ENCODE measurements at places on chromosomes 13 and 19.

- DNase-seq: peak; percentile 25
These were observed 1552.2 kb downstream of the PCDH9 start for GRCh38 chr13:65677906-65678305.

GRCh38 chr13:46184277-46184699, 2.3 kb upstream of the LCP1 start:
- peak; percentile 11 for DNase-seq

- no peak for DNase-seq
These were observed 38.7 kb downstream of the SLC7A1 start for GRCh38 chr13:29556742-29557141.

- DNase-seq: no peak
These were observed 9.8 kb upstream of the CNMD start for GRCh38 chr13:52749419-52749818.

Measured in fibroblast of mammary gland (primary cell).